Activated CD4-positive, alpha-beta T cell treated with anti-CD3 and anti-CD28 coated beads, Interleukin-2, amount 50 U/mL, for 16 hours (primary cell): ENCODE measurements at places on chromosomes 7 and 10.

DNA sequence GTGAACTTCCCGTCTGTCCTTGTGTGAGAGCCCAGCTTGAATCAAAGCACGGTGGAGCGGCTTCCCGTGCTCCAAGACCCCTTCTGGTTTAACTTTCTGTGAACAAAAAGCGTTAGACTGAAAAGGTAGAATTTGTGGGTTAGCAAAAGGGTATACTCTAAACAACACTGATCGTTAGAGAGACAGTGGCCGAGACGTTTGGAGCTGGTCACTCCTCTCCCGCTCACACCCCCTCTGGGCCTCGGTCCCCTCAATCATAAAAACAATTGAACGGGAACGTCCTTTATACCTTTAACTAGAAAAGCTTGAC lies 502 bp downstream of the PRKRIP1 start:
- no peak for DNase-seq

- DNase-seq, result no peak
These were observed 33.2 kb downstream of the TBATA start for GRCh38 chr10:70751991-70752390.

GRCh38 chr10:119246862-119247549 lies 39.6 kb downstream of the GRK5 start:
- no peak for DNase-seq

GRCh38 chr10:47034441-47035051 lies 123.3 kb downstream of the PTPN20 start:
- no peak for DNase-seq

GRCh38 chr10:90947030-90947960 lies 26.4 kb upstream of the ANKRD1 start:
- peak; percentile 46 for DNase-seq

GRCh38 chr10:51425431-51425830 lies 274.0 kb downstream of the CSTF2T start:
- DNase-seq, result no peak
